SHP77 treated with DMSO at 0.1 percent for 48 hours (cell line): ENCODE measurements at places on chromosomes 7 and 10.

DNA sequence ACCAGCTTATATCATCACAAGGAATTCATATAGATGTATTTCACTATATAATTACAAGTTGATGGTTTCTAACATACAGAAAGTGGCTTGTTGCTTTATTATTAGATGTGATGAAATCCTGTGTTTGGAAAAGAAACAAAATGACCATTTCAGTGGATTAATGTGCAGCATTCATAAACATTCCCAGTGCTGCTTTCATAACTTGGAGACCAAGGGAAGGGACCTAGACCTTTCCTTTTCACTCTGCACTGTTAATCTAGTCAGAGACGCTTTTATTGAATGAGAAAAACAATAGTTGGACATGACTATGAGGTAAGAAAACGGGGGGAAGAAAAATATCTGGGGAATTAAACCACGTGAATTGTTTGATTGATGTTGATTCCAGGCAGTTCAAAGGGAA is 160.0 kb downstream of the HDAC9 start:
- no peak for DNase-seq

- DNase-seq, result no peak
These were observed 716.1 kb downstream of the PHTF2 start for GRCh38 chr7:78514634-78515033.

DNA sequence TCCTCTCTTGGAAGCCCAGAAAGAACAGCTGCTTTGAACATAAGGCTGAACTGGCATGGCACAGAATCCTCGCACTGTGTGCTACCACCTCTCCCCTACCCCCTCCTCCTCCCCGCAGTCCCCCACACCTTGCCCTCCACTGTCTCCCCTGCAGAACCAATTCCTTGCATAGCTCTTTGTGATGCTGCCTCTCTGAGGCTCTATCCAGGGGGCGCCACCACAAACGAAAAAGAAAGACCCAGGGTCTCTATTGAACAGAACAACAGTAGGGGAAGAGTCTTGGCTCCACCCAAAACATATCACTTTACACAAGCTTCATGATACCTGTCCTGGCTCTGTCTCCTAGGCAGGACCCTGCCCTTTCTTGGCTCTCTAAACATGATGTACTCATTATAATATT is 26.2 kb upstream of the EBLN1 start:
- no peak for DNase-seq

DNA sequence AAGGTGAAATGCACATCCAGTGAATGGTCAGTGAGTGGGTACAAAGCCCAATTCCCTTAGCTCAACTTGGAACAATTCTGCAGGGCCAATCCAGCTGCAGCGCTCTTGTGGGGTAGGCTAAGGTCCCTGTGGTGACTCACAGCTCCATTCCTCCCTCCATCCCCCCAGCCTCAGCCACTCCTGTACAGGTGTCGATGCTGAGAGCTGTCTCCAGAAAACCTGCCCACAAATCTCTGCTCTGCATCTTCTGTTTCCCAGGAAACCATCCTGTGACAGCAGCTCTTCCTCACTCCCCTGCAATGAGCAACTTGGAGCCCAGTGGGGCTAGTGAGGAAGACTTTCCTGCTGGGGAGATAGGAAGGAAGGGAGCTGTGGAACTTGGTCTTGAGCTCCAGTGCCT is 244.7 kb upstream of the GPR26 start:
- no peak for DNase-seq

DNA sequence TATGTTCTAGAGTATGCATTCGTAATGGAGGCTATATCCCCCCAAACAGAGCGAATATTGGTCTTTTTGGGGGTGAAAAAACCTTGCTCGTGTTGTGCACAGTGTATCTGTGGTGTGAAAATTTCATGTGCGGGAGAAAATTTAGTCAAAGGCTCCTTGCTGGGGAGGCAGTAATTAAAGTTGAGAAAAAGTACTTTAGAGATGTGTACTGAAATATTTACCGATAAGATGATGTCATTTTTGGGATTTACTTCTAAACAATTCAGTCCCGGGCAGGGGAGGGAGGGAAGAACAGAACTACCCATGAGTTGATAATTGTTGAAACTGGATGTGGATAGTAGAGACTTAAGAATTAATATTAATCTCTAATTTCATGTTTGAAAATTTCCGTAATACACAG is 9.3 kb downstream of the RBM17 start:
- no peak for DNase-seq

DNA sequence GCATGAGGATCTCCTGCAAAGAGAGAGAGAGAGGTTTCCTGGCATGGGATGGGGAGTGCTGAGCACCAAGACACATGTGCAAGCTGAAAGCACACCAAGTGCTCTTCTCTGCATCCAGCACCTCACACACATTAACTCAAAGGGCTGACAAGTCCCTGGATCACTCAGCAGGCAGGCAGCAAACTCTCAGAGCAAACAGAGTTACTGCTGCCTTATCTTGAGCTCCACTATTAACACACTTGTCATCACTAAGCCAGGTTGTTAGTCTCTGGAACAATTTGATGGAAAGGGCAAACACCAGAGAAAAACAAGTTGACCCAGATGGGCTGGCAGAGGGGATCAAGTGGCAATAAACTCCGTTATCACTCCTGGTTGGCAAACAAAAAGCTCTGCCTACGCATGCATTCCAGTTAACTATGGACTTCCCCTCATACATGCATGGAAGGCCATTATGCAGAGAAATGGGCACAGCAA is 349.9 kb downstream of the KCNMA1 start:
- DNase-seq, result peak; percentile 32

DNA sequence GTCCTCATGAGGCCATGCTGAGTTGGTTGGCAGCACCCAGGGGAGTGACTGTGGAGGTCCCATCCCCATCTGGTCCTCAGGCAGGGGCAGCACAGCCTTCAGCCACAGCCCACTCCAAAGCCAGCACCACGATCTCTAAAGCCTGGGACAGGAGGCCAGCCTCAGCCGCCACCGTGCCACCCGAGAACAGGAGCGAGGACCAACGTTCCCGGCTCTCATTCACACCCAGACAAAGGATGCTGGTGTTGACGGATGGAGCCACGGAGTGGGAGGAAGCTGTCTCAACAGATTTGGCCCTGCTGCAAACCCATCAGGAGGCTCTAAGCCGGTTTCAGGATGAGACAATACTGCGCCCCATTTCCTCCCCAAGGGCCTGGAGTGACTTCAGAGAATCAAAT is 42.7 kb upstream of the PPP2R2D start:
- DNase-seq, result no peak

DNA sequence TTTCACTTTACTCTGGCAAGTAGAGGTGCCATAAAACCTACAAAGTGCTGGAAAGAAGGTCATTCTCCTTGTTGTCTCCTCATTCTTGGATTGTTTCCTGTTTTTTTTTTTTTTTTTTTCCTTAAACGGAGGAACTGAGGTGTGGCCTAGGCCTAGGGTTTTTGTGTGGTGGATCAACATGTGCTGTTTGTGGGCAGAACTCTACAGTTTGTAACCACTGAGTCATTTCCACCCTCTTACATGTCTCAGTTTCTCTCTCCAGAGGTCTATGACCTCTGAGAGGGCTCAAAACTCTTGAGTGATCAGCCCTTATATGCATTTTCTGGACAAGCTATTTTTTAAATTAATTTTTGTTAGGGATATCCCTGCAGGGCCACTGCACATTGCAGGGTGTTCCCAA is 296.0 kb downstream of the PPP1R3A start:
- no peak for DNase-seq
